Kidney glomerular epithelial cell (primary cell): ENCODE measurements at places on chromosomes 11 and 22.

DNA sequence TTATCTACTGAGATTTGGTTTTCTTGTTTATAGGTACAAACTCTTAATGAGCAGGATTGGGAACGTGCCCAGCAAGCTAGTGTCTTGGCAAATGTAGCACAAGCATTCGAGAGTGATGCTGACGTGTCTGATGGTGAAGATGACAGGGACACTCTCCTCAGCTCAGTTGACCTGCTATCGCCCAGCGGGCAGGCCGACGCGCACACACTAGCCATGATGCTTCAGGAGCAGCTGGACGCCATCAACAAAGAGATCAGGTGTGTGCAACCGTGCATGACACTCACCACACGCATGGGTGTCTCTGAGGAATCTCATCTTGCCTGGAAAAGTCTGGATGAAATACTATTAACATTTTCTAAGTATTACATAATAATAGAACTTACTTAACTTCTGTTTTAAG is 54.7 kb upstream of the CTTN start:
- peak; percentile 48 for DNase-seq

GRCh38 chr11:130964058-130964792 is 47.9 kb upstream of the SNX19 start:
- DNase-seq: no peak

- DNase-seq: no peak
Observed at GRCh38 chr11:47904048-47904447, 55.9 kb upstream of the NUP160 start.

GRCh38 chr22:45692549-45692948 is 20.9 kb downstream of the ATXN10 start:
- peak; percentile 24 for DNase-seq

- DNase-seq: no peak
Observed at GRCh38 chr11:127471662-127472061, 471.1 kb upstream of the KIRREL3 start.

DNA sequence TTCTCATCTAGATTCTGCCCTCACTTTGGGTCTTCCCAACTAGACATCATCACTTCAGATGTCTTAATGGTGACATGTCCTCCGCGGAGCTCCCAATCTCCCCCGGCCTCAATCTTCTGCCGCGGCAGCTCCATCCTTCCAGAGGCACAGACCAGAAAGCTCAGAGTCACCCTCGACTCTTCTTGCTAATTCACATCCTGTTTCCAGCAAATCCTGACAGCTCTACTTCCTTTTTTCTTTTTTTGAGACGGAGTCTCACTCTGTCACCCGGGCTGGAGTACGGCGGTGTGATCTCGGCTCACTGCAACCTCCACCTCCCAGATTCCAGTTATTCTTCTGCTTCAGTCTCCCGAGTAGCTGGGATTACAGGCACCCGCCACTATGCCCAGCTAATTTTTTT is 54.5 kb downstream of the CACNG2 start:
- DNase-seq: no peak

DNA sequence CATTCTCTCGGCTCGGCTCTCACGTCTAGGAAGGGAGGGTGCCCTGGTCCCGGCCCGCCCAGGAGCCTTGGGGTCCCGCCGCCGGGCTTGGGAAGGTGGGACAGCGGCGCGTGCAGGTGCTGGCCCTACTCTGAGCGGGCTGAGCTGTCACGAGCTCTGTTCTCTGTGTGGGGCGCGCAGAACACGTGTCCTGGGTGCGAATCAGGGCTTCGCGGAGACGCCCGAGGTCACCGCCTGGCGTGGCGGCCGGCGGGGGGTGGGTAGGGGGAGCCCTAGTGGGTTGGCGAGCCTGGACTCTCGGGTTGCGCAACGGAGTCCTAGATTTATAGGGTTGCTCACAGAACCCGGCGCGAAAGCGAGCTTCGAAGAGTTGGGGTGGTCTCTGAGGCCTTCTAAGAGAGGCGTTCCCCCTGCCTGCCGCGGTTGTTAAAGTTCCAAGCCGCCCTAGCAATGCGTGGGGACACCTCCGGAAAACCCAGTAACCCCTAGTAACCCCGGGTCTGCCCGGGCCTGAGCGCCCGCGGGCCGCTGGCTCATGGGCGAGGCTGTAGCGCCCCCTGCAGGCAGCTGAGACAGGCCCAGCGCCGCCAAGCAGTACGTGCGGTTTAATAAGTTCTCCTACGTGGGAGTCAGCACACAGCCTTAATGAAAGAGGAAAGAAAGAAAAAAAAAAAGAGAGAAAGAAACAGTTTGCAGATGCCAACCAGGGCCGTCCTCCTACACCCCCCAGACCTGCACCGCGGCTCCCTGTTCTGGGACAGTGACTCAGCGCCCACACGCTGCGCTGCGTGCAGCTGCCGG is 2.7 kb downstream of the ADM start:
- peak; percentile 94 for DNase-seq

GRCh38 chr11:46391186-46391577 is 394 bp downstream of the CHRM4 start:
- no peak for DNase-seq

- DNase-seq: no peak
Observed at GRCh38 chr11:16796311-16796710, 57.9 kb downstream of the C11orf58 start.

- no peak for DNase-seq
Observed at GRCh38 chr11:35163702-35164496, 24.9 kb downstream of the CD44 start.

DNA sequence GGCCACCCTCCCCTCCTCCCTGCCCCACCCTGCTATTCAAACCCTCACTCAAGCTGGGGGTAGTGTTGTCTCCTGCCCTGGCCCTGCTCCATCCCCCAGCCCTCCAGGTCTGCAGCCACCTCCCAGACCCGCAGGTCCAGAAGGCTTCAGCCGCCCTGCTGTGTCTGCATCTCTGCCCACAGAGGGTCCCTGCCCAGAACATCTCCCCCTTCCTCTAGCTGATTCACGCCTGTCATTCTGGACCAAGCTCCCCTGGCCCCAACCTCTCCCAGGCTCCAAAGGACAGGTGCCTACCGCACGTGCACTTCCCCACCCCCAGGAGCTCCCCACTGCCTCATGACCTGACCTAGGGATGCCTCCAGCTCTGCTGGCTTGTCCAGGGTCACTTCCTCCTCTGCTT is 16.0 kb upstream of the SHISAL1 start:
- DNase-seq: no peak

DNA sequence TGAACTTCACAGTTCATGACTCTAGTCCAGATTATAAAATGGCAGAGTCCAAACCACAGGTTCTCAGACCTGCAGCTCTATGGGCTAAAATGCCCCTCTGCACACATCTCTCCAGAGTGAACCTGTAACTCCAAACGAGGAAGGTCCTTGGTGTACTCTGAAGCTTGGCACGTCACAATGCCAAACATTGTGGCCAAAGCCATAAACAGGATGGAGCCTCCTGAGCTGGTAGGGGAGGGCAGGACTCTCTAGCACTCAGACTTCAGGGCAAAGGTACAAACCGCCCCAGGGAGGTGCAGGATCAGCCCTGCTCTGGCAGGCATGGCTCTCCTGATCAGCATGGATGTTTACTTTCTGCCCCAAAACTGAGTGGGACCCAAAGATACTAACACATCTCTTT is 2.3 kb downstream of the SCUBE2 start:
- no peak for DNase-seq

DNA sequence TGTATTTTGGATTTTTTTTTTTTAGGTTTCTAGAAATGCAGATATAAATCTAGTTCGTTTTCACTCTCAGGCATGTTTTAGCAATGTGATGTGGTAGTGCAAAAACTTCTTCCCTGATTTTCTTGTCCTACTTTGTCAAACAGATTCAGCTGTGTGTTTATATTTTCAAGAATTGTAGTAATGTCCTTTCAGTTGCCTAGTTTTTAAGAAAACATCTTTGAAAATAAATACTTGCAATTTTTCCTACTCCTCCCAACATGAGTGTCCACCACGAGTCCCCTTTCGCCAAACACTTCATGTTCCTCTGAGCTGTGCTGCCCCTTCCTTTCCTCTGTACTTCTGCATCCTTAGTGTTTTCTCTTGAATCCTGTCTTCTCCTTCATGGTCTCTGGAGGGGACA is 686.9 kb downstream of the NTM start:
- no peak for DNase-seq

DNA sequence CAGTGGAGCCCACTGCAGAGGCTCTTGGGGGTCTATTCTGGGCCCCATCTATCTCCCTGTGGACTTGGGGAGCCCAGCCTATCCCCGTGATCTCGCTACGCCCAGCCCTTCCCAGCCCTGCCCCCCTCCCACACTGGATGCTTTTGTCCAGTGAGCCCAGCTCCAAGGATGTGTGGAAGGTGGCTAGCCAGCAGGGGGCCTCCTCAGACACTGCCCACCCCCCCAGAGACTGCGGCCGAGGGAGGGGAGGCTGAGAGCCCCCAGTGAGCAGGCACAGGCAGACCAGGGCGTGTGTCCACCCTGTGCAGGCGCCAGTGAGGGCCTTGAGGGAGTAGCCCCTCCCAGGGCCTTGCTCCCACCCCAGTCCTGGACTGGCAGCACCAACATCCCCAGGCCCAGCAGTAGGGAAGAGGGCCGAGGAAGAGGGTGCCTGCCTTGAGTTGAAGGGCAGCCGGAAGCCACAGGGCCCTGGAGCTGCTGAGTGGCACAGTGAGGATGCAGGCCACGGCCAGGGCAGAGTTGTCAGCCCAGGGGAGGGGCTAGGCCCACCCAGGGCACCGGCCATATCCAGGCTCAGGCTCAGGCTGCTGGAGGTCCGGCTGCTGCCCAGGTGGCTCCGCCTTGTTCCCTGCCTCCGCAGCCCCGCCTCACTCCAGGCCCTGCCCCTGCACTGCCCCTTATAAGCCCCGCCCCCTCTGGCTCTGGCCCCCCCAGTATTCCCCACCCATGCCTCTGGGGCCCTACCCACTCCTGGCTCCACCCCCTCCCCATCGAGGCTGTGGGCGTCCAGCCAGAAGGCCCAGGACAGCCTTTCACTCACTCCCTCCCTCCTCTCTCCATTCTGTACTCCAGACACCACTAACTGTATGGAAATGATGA is 28.0 kb downstream of the MOB2 start:
- DNase-seq: no peak

- no peak for DNase-seq
Observed at GRCh38 chr11:10519630-10520029, 21.4 kb downstream of the RNF141 start.

DNA sequence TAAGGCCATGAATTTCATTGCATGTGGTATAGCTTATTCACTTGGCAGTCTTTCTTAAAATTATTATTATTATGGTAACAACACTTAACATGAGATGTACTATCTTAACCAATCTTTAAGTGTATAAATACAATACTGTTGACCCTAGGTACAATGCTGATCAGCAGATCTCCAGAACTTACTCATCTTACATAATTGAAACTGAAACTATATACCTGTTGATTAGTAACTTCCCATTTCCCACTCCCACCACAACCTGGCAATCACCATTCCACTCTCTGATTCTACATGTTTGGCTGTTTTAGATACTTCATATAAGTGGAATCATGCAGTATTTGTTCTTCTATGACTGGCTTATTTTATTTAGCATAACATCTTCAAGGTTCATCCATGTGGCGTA is 150.2 kb upstream of the POU2AF2 start:
- no peak for DNase-seq

DNA sequence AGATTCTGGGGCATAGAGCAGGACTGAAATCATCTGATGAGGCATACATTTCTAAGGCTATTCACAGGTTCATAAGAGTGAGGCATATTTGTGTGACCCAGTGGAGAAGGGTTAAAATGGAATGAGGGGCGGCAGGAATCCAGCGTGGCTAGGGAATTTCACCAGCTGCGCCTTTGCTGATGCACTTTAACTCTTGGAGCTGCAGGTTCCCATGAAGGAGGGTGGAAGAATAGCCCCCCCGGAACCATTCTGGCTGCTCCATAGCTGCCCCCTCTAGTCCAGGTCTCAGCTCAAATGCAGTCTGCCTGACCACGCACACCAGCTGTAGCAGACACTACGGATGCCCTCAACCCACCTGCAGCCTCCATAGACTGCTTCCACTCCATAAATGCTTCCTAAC is 31.5 kb downstream of the TENM4 start:
- no peak for DNase-seq

DNA sequence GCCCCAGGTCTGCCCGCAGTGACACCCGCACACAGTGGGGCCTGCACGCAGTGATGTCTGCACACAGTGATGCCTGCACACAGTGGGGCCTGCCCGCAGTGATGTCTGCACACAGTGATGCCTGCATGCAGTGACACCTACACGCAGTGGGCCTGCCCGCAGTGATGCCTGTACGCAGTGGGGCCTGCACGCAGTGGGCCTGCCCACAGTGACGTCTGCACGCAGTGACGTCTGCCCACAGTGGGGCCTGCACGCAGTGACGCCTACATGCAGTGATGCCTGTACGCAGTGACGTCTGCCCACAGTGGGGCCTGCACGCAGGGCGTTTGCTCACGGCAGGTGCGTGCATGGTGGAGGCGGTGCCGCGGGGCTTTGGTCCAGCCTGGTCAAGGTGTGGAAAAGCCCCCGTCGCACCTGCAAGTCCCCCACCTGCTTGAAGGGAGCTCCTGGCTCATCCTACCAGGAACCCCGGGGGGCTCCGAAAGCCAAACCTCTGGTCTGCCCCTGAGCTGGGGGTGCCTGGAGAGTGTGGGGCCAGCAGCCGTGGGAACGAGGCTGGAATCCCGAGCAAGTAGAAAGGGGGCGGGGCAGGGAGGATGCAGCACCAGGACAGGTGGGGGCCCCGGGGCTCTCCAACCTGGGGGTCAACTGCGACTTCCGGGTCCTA is 8.9 kb upstream of the SYT8 start:
- DNase-seq: no peak

DNA sequence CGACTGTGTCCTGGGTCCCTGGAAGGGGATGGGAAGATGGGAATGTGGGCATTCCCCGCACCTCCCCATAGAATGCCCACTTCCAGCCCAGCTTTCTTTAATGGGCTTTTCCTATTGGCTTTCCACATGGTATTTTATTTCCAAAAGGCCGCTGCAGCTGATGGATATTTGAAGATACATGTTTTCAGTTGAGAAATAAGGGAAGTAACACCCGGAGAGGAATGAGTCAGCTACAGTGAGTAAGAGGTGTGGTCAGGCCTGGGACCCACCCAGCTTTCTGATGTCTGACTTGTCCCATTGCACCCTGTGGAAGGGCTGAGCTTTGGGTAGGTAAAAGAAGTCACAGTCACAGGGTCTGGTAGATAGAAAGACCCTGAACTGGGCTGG is 476.9 kb downstream of the MIAT start:
- DNase-seq: peak; percentile 86

DNA sequence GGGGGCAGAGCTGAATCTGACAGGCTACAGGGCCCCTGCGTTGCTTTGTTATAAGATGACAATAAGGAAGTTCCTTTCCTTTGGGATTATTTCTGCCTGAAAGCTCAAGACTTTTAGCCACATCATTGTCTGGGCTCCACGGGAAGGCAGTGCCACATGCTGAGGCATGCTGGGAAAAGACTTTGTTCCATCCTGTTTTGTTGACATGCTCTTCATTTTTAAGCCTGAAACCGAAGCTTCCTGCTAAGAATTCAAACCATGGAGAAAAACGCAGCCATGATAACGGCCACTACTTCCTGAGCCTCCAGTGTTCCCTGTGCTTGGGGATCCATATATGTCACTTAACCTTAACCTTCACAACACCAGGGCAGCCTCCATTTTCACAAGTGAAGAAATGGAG is 5.5 kb upstream of the TCF20 start:
- DNase-seq: no peak
